ENCODE measurements at places on chromosomes 7 and 10.
A peak's percentile ranks its signal among the peaks of the same experiment; 100 is the strongest.

- no peak for DNase-seq
Measured at GRCh38 chr10:67004690-67005089, 78.9 kb downstream of the LRRTM3 start.

DNA sequence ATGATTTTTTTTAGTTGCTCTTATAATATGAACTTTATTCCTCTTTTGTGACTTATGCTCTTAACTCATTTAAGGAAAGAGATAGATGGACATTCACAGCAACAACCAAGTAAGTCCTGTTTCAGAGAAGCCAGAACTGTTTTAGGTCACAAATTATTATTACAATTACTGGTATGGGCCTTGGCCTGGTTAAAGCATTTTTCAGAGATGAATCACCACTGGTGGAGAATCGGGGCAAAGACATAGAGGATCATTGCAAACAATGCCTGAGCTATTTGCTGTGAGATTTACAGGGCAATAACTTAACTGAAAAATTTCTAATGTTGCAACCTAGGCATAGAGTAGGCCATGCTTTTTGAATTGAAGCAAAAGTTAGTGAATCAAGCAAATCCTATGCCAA lies 138.0 kb upstream of the YAE1 start:
- DNase-seq = peak; percentile 60

GRCh38 chr7:111043561-111043960 lies 47.4 kb upstream of the LRRN3 start:
- DNase-seq = no peak

DNA sequence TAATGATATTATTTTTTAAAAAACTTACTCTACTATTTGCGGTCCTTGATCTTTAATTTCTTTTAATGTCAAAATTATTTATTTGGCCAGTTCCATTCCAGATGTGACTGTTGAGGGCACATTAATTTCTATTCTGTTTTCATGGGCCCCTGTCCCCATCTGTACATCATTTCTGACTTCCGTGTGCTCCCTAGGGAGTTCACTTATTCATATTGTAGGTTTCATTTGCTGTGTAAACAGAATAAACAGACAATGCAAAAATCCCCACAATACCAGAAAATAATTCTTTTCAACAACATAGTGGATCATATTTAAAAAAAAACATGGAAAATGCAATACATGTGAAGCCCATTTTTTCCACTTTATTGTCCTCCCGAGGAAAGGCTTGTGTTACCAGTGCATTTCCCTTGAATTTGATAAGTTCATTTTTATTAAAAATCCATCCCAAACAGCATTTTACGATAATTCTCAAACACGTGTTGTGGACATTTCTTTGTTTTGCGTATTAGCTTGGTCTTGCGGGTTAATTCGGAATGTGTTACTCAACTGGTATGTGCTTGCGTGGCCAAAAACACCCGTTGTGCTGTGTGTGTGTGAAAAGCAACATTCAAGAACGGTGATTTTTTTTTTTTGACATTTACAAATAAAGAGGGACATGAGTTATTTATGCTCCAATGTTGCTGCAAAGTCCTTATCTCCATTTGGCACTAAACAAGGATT lies 138.4 kb downstream of the MGMT start:
- no peak for DNase-seq

DNA sequence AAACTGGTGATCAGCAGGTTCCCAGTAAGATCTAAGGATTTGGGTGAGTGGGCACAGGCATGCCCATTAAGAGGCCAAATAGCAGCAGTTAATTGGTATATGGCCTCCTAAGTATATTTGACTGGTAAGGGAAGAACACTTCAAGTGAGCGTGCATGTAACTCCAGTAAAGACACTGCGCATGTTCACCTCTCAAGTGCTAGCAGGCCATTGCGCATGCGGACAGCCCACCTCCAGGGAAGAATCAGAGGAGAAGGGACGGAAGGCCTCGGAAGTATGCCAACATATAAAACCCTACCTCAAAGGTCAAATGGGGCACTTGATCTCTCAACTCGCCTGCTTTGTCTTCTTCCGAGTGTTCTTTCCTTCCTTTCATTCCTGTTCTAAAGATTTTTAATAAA lies 118.0 kb downstream of the ARL5B start:
- no peak for DNase-seq

- DNase-seq = no peak
Measured at GRCh38 chr10:82084904-82085303, 209.9 kb downstream of the NRG3 start.

- no peak for DNase-seq
Measured at GRCh38 chr10:75407713-75408508, 6.3 kb upstream of the ZNF503 start.

DNA sequence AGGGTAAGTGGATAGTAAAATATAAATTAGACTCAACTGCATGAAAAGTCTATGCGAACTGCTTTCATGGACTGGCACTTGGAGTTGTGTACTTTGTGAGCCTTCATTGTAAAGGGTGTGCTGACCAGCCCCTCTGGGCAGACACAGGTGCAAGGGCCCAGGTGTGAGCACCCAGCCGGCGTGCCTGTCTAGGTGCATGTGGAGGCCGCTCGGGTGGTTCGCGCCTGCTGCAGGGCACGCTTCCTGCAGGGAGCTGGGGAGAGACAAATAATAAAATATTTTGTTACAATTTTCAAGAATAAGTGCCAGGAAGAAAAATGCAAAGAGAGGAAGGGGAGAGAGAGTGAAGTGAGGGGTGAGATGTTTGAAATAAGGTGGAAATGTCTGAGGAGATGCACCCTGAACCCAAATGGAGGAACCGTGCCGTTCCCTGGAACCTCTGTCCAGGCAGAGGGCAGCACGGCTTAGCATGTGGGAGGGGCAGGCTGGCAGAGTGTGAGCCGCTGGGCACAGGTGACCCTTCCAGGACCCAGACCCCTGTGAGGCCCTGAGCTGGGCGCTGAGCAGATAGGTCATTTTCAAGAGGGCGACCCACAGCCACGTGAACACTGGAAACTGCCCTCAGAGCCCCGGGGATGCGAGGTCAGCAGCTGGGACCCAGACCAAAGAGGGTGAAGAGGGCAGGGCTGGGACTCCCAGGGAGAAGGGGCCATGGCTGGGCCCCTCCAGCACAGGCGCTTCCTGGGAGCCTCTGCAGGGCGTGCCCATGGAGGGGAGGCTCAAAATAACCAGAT lies 28.7 kb downstream of the RNF32 start:
- no peak for DNase-seq

GRCh38 chr10:53597835-53598251 lies 825.3 kb upstream of the MBL2 start:
- DNase-seq = no peak

GRCh38 chr7:7505915-7506314 lies 29.8 kb downstream of the COL28A1 start:
- DNase-seq = no peak

GRCh38 chr10:64033711-64034110 lies 512.5 kb downstream of the REEP3 start:
- DNase-seq = no peak

DNA sequence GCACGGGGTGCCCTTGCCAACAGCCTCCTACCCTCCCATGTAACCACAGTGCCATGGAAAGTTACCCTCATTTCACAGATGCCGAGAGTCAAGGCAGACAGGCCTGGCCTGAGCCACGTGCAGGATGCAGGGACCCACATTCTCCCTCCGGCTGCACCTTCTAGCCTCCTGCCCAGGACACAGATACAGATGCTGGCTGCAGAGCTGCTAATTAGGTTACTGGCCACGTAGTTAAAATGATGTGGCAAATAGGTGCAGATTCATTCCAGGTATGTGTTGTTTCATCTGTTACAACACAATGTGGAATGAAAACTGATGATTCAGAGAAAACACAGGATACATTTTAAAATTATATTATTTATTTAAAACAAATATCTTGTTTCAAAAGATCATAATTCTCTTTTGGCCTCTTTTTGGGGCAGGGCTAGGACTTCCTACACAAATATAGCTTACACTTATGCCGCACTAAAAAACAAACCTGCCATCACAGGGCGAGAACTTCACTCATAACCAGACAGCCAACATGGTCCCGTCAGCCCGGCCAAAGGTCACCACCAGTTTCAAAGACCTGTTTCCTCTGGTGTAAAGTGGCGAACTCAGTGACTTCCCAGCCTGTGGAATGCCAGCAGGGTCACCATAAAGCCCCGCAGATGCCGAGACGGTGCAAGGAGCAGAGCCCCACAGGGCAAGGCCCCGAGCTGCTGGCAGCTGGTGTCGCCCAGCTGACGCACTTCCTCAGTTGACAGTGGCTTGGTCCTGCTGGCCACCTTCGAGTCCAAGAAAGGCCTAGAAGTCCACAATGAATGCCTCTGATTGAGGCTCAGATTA lies 83.5 kb downstream of the TNS3 start:
- no peak for DNase-seq

DNA sequence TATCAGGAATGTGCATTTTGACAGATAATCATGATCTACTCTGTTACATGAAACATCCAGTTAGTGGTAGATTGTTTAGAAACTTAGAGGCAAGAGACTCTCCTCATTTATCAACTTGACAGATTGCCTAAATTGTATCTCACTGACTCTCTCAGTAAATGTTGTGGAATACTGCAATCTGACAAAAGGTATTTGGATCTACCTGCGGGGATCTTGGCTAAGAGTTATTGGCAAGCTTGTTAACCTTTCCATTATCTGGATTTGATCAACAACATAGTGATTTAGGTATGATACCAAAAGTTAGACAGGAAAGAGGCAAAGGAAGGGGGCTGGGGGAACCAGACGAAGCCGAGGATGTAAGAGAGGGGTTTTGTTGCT lies 2.0 kb downstream of the VSTM2A start:
- no peak for DNase-seq

- DNase-seq = no peak
Measured at GRCh38 chr7:4021413-4021812, 660.7 kb upstream of the FOXK1 start.

DNA sequence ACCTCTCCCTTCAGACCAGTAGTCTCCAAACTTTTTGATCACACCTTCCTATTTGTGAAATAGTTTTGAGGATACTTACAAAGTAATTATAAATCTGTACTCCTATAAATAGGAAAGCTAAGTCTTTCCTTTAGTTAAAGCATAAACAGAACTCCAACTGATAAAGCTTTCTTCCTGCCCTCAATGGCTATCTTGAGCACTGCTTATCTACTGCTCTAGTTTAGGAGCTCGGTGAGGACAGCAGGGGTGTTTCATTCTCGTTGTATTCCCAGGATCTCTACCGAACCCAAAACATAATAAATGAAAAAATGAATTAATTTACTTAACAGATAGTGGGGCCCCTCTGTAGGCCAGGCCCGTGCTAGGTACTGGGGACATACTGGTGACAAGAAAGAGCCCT lies 17.7 kb downstream of the SORBS1 start:
- no peak for DNase-seq

- no peak for DNase-seq
Measured at GRCh38 chr7:79430391-79430790, 23.1 kb downstream of the MAGI2 start.

GRCh38 chr10:112666094-112666493 lies 219.1 kb downstream of the VTI1A start:
- peak; percentile 6 for DNase-seq

DNA sequence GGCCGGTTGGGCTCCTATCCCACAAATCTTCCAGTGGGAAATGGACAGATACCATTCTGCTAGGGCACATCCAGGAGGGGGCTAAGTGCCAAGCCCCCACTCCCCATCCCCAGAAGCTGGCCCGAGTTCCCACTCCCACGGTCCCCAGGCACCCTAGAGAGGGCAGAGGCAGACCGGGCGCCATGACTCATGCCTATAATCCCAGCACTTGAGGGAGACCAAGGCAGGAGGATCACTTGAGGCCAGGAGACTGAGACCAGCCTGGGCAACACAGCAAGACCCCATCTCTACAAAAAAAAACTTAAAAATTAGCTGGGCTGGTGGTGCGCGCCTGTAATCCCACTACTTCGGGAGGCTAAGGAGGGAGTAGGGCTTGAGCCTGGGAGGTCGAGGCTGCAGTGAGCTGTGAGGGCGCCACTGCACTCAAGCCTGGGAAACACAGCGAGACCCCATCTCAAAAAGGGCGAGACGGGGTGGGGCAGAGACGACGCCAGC lies 870 bp downstream of the GNA12 start:
- no peak for DNase-seq

GRCh38 chr7:135186841-135187253 lies 16.3 kb upstream of the CYREN start:
- DNase-seq = no peak

GRCh38 chr7:104185346-104185745 lies 22.5 kb downstream of the ORC5 start:
- no peak for DNase-seq

GRCh38 chr7:90595801-90596670 lies at the start of gene CDK14:
Gene CDK14, plus strand, starts transcription at chr7:90596321. Its CDS starts 307 bp downstream, at chr7:90596628.
- peak; percentile 76 for DNase-seq

DNA sequence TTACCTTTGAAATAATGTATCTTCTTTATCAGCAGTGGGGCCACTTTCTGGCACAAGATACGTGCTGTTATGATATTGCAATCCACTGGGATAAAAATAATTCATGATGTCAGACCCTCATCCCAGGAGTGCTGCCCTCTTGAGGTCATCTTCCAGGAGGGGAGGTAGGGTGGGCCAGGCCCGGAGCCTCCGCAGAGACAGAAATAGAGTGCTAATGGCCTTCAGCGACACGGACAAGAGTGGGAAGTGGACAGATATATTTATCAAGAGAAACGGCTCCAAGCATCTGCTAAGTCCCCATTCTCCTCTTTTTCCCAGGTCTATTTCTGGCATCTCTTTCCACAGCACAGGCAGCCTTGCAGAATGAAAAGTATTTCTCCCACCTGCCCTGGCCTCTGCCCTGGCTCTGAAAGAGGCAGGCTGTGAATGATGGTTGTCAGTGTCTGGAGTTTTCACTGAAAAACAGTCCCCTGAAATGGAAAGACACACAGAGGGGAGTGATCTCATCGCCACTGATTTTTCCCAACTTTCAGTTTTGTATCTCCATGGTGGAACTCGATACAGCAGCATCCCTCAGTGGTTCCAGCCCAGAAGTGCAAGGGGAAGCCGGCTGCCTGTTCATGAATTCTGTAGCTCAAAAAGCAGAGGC lies 251.7 kb upstream of the MYO3A start:
- DNase-seq = peak; percentile 2

DNA sequence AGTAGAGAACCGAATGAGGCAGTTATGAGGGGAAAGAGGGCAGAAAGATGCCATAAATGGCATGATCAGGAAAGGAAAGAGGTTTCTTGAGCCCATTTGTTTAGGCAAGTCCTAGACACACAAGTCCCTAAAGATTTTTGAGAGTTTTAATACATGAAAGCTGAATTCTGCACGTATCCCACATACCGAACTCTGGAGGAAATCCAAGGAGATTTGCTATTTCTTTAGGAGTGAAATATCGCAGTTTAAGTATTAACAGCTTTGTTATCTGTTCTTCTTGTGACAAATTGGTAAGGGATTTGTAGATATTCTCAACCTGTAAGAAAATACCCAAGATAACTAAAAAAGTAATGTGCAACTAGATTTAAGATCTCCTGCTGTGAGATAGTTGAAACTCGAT lies 23.7 kb upstream of the CUBN start:
- DNase-seq = no peak

Measured in ELR (cell line).